ENCODE measurements at places on chromosomes 5 and 9.

- no peak for DNase-seq
These were observed 60.1 kb downstream of the OTULIN start for GRCh38 chr5:14724633-14725032.

- DNase-seq, result no peak
These were observed 26.8 kb upstream of the LURAP1L start for GRCh38 chr9:12748016-12748415.

DNA sequence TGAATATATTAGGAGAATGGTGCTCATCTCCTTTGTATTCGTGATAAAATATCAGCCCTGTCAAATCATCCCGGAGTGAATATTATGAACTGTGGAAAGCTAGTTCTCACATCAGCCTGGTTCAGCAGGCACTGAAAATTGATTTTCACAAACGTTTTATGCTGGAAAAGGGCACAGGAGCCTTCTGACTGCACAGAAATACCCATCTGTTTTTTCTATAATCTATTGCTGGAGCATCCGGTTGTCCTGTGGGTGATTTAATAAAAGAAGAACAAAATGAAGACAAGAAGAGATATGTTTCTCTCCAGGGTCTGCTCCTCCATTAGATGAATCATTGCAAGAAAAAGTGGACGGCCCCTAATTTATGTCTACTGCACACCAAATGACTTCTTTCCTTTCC, 85.3 kb downstream of the PRLR start:
- no peak for DNase-seq

- DNase-seq, result no peak
These were observed 826 bp downstream of the GPRIN1 start for GRCh38 chr5:176608937-176609723.

- no peak for DNase-seq
These were observed 90.6 kb downstream of the HOMER1 start for GRCh38 chr5:79423296-79423695.

DNA sequence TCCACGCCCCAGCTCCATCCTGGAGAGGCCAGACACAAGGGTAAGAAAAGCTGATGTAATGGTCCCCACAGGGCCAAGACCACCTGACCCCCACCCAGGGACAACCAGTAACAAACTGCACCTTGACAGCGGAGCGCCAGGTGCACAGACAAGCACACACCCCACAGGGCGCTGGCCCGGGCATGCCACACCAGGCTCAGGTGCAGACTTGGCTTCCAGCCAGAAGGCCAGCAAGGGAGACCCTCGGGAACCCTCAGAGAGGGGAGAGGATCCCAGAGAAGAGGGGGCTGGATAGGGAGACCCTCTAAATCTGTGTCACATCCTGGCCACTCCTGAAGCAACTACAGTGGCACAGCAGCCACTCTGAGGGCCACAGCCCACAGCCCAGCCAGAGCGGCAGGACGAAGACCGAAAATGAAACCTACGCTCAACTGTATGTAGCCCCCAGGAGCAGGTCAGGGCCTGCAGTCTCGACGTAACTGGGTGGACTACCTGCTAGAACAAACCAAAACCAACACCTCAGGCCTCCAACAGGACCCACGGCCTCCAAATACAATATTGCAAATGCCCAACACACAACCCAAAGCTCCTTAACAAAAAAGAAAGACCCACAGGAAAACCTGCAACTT, 18.5 kb downstream of the CAMSAP1 start:
- no peak for DNase-seq

GRCh38 chr5:97508864-97509263, 325.8 kb upstream of the RIOK2 start:
- no peak for DNase-seq

GRCh38 chr9:33374634-33375237, 27.6 kb downstream of the AQP7 start:
- peak; percentile 64 for DNase-seq

DNA sequence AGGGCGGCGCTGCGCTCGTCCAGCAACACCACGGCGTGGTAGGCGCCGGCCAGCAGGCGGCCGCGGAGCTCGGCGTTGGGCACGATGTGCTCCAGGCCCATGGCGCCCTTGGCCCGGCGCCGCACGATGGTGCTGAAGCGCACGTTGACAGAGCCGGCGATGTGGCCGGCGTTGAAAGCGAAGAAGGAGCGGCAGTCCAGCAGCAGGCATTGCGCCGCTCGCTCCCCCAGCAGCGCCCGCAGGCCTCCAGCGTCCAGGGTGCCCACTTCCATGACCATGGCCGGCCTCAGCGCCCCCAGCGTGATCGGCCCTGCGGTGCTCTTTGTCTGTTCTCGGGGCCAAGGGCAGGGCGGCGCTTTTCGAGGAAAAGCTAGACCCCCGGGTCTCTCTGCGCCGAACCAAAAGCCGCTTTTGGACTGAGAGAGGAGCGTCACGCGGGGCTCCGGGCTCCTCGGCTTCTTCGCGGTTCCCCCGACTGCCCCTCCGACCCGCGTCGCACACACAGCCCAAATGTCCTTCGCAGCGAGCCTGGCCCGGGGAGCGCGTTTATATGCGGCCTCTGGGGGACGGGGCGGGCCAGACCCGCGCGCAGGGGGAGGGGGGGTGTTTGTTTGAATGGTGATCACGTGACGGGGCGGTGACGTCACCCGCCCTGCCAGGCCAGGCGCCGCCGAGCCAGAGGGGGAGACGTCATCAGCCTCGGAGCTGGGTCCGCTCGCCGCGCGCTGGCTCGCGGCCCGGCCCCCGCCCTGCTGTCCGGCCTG, at the start of gene DUSP1:
DUSP1 (minus strand) TSS at position 521 of the 764 bp plus-strand sequence; CDS start at position 278, 243 bp downstream.
- DNase-seq, result no peak

DNA sequence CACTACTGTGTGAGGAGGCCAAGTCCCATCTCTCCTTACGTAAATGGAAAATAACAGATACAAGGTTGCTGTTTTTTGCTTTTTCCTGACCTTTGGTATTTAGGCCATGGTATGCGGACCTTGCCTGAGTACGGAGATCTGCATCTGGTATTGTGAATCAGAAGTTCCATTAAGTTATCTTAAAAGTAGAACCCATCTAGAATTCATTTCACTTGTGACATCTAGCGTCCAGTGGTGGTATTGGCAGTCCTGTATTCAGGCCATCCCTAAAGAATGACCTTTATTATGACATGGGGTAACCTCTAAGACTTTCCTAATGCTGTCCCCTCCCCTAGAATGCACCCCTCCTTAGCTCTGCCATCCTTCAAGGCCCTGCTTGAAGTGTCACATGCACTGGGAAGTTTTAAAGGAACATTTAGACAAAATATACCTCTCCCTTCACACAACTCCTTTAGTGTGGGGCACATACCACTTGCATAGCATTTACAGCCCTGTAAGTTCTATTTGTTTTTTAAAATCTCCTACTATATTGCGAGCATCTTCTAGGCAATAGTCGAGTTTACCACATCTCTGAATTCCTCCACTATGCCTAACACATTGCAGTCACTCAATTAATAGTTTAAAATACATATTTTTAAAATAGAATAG, 1.9 kb upstream of the SPDL1 start:
- DNase-seq, result no peak

- no peak for DNase-seq
These were observed 108.6 kb upstream of the MINAR2 start for GRCh38 chr5:129639331-129639730.

DNA sequence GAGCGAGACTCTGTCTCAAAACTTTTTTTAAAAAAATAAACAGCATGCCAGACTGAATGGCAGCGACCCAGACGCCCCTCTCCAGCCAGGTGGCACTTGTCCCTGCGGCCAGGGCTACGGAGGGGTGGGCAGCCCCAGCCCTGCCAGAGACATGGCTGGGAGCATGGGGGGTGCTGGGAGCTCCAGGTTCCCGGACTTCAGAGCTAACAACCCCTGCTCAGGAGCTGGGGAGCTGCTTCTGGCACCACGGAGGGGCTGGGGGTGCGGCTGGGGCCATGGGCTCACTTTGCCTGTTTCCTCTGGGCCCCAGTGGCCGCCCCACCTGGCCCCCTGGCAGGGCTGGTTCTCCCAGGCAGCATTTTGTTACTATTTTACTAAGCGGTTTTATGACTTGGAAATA, 49.9 kb downstream of the SLC12A7 start:
- DNase-seq, result no peak

- no peak for DNase-seq
These were observed 54.6 kb downstream of the SUB1 start for GRCh38 chr5:32639943-32640342.

- no peak for DNase-seq
These were observed 15.1 kb upstream of the PHF19 start for GRCh38 chr9:120891884-120892747.

GRCh38 chr5:181153814-181154213, 6.4 kb downstream of the OR2V2 start:
- no peak for DNase-seq

DNA sequence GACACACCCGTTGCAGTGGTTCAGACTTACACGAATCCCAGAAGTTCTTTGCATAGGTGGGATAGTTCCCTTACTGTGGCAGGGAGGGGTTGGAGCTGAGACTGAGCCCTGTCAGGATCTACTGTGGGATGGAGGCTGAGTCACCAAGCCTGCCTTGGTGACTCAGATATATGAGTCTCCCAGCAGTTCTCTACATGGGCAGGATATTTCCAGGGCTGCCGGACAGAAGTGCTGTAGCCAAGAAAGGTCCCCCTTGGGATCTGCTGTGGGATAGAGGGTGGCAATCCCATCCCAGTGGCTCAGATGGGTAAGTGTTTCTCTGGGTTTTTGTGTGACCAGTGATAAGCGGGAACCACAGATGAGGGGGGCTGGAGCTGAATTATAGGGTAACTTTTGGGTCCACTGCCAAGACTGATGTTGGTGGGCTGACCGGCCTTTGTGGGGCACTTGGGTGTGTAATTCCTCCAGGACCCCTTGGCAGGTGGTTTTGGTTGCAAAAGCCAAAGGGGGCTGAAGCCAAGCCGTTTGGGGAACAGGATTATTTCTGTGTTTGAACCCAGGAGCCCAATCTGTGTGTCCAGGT, 18.7 kb downstream of the XRCC4 start:
- no peak for DNase-seq

DNA sequence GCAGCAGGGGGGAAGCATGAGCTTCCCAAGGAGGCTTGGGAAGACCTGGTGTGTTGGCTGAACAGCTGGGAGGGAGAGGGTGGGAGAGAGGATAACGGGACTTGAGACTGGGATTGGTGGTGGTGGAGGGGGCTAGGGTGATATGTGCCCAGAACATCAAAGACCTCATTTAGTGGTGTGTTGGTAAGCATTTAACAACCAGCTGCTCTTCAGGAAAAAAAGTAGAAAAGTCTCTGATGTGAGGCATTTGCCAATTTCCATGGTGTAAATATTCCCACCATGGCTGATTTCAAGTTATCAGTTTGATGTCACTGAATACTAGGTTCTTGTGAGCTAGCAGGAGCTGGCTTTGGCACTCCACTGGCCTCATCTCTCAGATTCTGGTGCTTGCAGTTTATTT, 170.8 kb downstream of the MACROH2A1 start:
- no peak for DNase-seq

DNA sequence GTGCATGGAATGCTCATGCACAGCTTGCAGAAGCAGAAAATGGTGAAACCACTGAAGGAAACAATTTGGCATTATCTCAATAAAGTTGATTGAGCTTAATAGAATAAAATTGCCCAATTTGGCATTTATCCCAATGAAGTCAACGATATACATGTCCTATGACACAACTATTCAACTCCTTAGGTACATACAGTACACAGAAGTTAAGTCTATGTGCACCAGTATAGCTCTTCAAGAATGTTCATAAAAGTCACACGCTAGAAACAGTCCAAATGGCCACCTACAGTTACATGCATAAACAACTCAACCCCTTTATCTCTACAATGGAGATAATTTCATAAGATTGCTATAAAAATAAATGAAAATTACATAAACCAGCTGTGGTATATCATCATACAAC, 184.5 kb downstream of the DENND1A start:
- DNase-seq, result no peak

GRCh38 chr9:110337727-110338126, at the start of gene TXNDC8:
TSS of gene TXNDC8 (minus strand) at chr9:110337863.
- DNase-seq, result no peak

- no peak for DNase-seq
These were observed 99.3 kb upstream of the SPOCK1 start for GRCh38 chr5:137598399-137598798.

DNA sequence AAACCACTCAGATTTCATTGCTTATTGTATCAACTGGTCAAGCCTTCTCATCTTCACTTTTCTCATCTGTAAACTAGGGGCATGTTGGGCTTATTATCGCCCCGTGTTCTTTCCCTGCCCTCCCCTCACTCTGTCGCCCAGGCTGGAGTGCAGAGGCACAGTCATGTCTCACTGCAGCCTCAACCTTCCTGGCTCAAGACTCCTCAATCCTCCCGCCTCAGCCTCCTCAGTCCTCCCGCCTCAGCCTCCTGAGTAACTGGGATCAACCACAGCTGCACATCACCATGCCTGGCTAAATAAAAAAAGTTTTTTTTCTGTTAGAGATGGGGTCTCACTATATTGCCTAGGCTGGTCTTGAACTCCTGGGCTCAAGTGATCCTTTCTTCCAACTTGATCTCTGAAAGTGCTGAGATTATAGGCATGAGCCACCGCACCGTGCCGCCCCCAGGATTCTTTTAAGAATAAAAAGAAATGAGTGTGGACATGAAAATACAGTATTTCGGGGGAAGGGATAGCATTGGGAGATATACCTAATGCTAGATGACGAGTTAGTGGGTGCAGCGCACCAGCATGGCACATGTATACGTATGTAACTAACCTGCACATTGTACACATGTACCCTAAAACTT, 2.0 kb downstream of the MAML1 start:
- DNase-seq, result no peak

All from right renal cortex interstitium (tissue), 3 donors.